Iris pigment epithelial cell (primary cell): ENCODE measurements at places on chromosomes 5 and 9.

DNA sequence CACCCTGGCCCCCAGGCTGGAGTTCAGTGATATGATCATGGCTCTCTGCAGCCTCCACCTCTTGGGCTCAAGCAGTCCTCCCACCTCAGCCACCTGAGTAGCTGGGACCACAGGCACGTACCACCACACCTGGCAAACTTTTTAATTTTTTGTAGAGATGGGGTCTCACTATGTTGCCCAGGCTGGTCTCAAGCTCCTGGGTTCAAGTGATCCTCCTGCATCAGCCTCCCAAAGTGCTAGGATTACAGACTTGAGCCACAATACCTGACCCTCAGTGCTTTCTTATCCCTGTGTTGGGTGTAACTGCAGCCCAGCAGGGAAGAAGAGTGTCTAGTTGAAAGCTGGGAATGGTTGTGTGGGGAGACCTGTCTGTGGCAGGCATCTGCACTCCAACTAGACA lies 10.9 kb downstream of the PTPA start:
- no peak for DNase-seq

GRCh38 chr5:156329171-156329611 lies 2.2 kb downstream of the SGCD start:
- DNase-seq, result no peak

DNA sequence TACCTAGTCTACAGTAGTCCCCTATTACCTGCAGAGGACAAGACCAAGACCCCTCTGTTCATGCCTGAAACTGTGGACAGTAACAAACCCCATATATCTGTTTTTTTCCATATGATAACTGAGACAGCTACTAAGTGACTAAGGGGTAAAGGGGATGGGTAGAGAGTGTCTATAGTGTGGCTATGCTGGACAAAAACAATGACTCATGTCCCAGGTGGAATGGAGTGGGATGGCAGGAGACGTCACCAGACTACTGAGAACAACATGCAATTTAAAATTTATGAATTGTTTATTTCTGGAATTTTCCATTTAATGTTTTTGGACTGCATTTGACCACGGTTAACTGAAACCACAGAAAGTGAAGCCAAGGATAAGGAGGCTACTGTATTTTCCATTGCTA lies 171.8 kb downstream of the AGTPBP1 start:
- DNase-seq, result peak; percentile 29

- no peak for DNase-seq
Observed at GRCh38 chr5:16906255-16906654, 29.8 kb downstream of the MYO10 start.
